ENCODE measurements at places on chromosomes 6 and 20.
A peak's percentile ranks its signal among the peaks of the same experiment; 100 is the strongest.

- DNase-seq, result no peak
Measured at GRCh38 chr6:31272436-31272835, 544 bp upstream of the HLA-C start.

- no peak for DNase-seq
Measured at GRCh38 chr6:167396068-167396658, 71.3 kb downstream of the TTLL2 start.

- no peak for DNase-seq
Measured at GRCh38 chr20:20864351-20865096, 152.1 kb upstream of the RALGAPA2 start.

GRCh38 chr6:2958776-2959175 lies 12.6 kb downstream of the SERPINB6 start:
- no peak for DNase-seq

DNA sequence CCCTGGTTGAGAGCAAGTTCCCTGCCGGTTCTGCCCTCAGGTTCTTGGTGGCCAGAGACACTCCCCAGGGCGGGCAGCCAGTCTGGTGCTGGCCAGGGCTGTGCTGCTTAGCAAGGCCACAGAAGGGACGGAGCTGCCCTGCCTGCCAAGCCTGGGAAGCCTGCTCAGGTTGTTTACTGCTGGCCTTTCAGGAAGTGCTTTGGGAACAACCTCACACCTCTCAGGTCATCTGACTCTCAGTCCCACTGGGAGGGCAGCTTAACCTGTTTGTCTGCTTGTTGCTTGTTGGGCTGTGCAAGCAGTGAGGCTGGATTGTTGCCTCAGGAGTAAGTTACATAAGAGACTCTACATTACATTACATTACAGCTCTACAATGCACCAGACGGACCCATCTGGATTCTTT lies 75.8 kb upstream of the AFDN start:
- DNase-seq, result no peak

GRCh38 chr6:83976871-83977270 lies 56.7 kb upstream of the MRAP2 start:
- no peak for DNase-seq

DNA sequence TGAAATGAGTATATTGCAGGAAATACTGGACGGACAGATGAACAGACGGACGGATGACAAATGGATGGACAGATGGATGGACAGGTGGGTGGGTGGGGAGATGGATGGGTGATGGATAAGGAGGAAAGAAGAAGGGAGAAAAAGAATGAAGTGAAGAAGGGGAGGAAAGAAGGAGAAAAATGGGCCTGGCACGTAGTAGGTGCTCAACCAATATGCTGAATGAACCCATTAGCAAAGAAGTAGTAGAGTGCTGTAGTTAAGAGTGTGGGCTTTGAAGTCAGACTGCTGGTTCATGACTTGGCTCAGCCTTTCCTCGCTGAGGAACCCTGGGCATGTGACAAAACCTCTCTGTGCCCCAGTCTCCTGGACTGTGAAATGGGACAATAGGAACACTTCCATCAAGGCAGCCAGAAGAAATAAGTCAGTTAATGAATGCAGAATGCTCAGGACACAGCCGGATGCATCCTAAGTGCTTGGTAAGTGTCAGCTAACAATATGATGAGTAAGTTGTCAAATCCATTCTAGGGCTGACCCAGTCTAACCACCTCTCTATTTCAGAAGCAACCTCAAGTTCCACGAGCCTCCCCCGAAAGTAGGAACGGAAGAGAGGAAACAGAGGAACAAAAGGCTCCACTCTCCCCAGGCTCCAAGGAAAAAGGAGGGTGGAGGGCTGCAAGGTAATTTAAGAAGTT lies 37.9 kb downstream of the PREX1 start:
- DNase-seq, result no peak

- no peak for DNase-seq
Measured at GRCh38 chr20:53149890-53150205, 177.7 kb downstream of the TSHZ2 start.

GRCh38 chr6:21075986-21076385 lies 517.6 kb upstream of the SOX4 start:
- DNase-seq, result no peak

GRCh38 chr6:128310451-128310850 lies 209.9 kb downstream of the PTPRK start:
- no peak for DNase-seq

DNA sequence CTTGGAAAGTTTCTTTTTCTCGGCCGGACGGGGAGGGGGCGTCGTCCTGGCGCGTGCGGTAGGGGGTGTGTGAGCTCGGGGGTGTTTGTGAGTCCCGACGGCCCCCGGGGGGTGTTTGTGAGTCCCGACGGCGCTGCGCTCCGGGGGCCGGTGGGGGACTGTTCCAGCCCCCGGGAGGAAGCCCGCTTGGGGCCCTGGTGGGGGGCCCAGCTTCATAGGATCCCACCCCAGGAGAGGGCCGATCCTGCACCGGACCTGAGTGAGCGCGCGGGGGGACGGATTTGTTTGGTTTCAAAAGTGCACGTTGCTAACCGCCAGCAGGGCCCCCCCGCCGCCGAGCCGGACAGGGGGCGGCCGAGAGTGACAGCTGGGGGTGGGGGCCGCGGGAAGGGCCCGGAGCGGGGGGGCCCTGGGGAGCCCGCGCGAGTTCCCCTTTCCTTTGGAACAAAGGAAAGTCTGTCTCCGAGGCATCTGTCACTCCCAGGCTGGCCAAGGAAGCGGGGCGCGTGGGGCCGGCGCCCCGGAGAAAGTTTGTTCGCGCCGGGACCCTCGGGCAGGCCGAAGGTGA lies 485 bp downstream of the TGIF2 start:
- DNase-seq, result peak; percentile 31

- DNase-seq, result no peak
Measured at GRCh38 chr6:20427856-20428255, 26.2 kb downstream of the E2F3 start.

DNA sequence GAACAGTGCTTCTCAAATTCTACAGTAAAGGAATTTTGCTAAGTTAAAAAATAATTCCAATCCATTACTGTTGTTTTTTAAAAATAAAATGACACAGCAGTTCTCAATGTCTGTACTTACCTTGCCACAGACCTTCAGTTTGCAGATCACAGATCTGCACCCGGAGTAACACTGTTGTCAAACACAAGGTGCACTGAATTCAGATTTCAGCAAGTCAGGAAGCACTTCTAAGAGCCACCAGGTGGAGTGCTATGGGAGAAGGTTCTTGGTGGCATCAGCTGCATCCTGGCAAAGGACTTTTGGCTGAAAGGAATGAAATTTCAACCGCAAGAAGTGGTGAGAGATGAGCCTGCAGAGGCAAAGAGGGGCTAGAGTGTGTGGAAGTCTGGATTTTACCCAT lies 17.4 kb downstream of the RSPH4A start:
- no peak for DNase-seq

- no peak for DNase-seq
Measured at GRCh38 chr6:154894902-154895301, 100.2 kb upstream of the TIAM2 start.

DNA sequence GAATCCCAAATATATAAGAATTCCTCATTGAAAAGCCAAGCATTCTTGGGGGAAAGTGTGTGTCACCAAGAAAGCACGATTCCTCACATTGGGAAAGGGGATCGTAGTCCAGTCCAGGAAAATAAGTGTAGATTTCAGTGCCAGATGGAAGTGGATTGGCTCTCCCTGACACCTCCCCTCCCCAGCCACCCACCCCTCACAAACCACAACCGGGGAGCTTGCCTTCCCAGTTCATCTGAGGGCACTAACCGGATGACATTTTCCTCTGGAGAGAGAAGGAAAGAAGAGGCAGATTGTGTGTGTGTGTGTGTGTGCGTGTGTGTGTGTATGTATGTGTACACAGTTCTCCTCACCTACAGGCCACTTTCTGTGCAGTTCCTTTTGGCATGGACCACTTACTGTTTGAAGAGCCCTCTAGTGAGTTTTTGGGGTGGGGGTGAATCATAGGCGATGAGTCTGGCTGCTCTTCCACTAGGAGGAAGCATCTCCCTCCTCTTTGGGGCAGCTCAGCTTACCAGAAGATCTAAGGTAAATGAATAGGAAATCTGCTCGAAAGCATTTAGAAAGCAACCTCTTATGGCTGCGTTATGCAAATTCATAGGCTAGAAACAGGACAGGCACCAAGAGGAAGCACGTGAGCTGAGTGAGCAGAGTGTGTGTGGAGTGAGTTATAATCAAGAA lies 20.8 kb downstream of the DAAM2 start:
- no peak for DNase-seq

All from stimulated activated CD4-positive, alpha-beta T cell treated with anti-CD3 and anti-CD28 coated beads, TNF-alpha, amount 100 ng/mL, for 1 hour (primary cell).